AML-193 (cell line): ENCODE measurements at places on chromosomes 2 and 18.

- no peak for DNase-seq
Measured at GRCh38 chr2:222756951-222757650, 85.6 kb downstream of the MOGAT1 start.

- DNase-seq, result no peak
Measured at GRCh38 chr2:96344011-96344410, 8.4 kb downstream of the NCAPH start.

DNA sequence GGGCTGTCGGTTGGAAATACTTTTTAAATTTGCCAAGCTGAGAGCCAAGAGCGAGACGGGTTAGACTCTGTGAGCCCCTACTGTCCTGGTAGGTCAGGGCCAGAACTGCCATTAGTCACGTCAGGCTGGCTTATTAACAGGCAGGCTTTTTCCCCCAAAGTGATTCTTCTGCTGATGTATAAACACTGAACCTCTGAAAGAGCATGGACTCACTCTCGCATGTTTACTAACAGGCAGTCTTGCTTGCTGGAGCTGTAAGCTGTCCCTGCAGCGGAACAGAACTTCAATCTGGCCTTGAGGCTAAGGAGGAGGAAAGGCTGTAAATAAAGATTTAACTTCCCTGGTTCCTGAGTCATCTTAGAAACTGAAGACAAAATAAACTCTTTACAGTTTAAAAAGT, 288.4 kb downstream of the PIEZO2 start:
- DNase-seq, result no peak

GRCh38 chr2:201419986-201420385, 31.3 kb downstream of the TRAK2 start:
- no peak for DNase-seq

- DNase-seq, result no peak
Measured at GRCh38 chr18:22841840-22842239, 91.3 kb upstream of the RBBP8 start.

DNA sequence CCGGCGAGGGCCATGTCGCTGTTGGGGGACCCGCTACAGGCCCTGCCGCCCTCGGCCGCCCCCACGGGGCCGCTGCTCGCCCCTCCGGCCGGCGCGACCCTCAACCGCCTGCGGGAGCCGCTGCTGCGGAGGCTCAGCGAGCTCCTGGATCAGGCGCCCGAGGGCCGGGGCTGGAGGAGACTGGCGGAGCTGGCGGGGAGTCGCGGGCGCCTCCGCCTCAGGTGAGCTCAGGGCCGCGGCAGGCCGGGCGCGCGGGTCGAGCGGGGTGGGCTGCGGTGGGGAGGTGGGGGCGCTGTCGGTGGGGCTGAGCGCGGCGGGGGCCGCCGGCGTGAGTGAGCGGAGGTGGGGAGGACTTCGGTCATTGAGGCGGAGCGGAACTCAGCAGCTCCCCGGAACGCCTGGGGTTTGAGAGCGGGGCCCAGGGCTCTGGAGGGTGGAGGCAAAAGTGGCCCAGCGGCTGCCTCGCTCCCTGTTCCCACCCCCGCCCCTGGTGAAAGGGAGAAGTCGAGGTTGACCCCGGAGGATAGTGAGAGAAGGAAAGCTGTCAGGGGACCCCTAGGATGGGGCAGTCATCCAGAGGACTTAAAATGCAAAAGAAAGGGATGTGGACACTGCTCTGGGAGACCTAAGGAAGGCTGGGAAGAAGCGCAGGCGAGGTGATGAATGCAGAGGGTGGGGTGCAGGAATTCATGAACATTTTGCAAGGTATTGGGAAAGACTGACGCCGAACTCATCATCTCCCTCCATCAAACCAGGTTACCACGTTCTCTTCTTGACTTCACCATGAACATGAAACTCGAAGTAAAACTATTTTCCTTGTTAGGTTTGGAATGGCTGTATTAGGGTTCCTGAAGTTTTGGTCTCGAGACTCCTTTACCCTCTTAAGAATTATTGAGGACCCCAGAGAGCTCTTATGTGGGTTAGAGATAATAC, 633 bp downstream of the MALT1 start:
- no peak for DNase-seq

GRCh38 chr2:43240766-43241150, 14.4 kb upstream of the ZFP36L2 start:
- DNase-seq, result no peak

GRCh38 chr18:25284281-25284680, 67.7 kb downstream of the ZNF521 start:
- no peak for DNase-seq

DNA sequence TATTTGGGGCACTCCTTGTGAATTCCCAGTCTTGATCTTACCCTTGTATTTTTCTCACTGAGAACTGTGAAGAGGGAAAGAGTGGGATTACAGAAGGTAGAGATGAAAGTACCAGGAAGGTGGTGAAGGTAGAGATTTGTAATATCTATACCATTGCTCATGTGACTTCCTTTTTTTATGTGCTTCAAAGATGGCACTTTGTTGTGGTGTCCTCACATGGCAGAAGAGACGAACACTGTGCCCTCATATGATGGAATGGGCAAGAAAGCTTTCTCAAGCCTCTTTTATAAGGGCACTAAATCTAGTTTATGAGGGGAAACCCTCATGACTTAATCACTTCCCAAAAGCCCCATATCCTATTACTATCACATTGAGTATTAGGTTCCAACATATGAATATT, 28.9 kb upstream of the PPM1B start:
- no peak for DNase-seq

GRCh38 chr2:188235364-188235763, 56.3 kb upstream of the GULP1 start:
- DNase-seq, result no peak

DNA sequence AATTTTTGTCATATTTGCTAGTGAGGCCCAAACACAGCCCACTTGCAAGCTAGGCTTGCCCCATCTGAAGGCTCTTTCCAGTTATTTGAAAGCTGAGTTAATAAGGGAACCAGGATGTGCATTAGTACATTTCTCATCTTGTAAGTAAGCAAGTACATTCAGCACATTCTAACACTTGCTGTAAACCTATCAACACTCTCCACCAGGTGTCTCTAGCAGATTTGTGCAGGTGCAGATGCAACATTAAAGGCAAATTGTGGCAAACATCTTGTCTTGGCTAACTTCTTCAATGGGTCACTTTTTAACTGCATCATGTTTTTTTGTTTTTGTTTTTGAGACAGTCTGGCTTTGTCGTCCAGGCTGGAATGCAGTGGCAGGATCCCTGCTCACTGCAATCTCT, 25.3 kb upstream of the MFSD6 start:
- DNase-seq, result peak; percentile 38

DNA sequence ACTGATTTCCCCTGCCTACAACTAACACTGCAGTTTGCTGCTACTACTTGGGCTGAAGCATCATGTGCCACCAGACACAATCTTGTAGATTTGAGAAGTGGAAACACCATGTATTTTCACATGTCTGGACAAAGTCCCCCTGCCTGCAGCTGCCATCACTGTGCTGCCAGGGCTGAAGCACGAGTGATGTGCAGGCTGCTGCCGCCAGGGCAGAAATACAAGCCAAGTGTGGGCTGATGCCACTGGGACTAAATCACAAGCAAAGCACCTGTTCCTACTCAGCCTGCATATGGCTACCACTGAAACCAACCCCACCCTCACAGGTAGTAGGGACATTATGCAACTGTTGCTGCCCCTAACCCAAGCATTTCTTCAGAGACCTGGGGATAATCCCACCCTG, 179.5 kb upstream of the SLC35G4 start:
- no peak for DNase-seq

- no peak for DNase-seq
Measured at GRCh38 chr2:53575721-53576124, 191.9 kb upstream of the CHAC2 start.

DNA sequence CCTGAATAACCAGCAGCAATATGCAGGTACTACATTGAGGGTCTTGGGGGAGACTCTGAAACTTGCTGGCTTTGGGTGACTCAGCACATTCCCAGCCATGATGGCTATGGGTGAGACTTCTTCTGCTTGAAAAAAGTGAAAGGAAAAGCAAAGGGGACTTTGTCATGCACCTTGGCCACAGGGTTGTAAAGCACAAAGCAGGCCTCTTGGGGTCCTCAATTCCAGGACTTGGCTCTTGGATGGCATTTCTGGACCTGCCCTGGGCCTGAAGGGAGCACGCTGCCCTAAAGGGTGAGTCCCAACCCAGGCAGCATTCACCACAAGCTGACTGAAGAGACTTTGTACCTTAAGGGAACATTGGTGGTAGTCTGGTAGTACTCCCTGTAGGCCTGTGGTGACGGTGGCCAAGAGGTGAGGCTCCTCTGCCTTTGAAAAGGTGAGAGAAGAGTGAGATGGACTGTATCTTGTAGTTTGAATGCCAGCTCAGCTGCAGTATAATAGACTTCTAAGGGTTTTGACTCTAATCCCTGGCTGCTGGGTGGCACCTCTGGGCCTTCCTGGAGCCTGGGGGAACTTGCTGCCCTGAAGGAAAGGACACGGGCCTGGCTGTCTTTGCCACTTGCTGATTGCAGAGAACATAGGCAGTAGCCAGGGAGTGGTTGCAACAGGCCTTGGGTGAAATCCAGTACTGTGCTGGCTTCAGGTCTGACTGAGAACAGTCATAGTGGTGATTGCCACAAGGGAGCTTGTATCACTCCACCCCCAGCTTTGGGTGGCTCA, 36.5 kb upstream of the CYTIP start:
- DNase-seq, result peak; percentile 8

GRCh38 chr18:76056471-76057110, 438.5 kb downstream of the ZNF516 start:
- no peak for DNase-seq

DNA sequence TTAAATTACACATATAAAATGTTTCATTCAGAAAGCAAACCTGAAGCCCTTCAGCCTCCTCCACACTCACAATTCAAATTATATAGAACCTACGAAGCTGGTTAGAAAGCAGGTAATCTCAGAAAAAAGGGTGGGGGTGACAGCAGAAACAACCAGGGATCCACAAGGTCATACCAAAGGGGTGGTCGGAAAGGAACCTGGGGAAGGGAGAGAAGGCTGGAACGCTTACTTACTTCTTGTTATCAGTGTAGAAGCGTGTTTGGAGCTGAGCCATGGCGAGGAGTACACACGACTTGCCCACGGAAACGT, 316 bp downstream of the WDR12 start:
- no peak for DNase-seq

- no peak for DNase-seq
Measured at GRCh38 chr2:71928734-71929481, 218.8 kb downstream of the CYP26B1 start.
